ENCODE measurements at places on chromosomes 3 and 15.

DNA sequence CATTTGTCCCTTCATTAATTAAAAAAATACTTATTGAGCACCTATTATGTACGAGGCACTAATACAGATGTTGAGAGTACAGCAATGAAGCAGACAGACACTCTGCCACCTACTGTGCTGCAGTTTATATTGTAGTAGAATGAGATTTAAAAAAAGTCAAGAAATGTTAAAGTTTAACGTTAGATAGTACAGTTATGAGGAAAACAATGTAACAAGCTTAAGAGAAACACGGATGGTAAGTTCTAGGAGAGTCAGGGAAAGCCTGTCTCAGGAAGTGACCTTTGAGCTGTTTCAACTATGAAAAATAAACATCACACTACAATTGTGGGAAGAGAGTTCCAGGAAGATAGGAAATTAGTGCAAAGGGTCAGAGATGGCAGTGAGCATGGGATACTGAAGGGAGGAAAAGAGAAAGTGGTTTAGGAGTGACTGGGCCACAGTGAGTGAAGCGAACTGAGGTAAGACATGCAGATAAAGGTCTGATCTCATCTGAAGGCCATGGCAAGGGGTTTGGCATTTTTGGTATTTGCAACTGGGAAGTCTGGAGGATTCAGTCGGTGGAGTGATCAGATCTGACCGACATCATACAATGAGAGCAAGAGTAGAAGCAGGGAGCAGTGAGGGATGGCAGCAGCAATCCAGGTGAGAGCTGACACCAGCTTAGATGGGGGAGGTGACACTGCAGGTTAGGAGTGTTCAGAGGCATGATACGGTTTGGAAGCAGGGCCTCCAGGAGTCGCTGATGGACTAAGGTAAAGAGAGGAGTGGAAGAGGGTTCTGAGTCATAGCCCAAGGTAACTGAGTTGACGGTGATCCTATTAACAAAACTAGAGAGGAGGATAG is 28.5 kb downstream of the PLSCR4 start:
- DNase-seq, result no peak

DNA sequence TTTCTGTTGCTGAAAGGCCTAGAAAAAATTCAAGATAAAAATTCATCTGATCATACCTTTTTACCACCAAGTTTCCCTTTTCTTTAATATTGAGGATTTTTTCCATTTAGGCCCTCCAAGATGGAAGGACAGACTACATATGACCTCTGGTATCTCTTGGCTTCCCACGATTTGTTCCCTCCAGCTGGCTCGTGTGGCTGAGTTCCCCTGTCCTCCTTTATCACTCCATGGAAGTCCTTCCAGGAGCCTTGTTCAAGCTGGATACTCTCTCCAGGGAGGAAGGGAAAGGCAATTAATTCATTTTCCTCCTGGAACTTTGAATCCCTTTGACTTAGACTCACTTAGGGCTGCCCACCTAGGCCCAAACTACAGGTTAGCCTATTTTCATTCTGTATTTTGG is 110.6 kb downstream of the CFAP44 start:
- DNase-seq, result no peak

GRCh38 chr15:64691896-64692565 is 83.4 kb downstream of the RBPMS2 start:
- no peak for DNase-seq

- DNase-seq, result no peak
Observed at GRCh38 chr15:63968700-63969099, 77.6 kb downstream of the DAPK2 start.

DNA sequence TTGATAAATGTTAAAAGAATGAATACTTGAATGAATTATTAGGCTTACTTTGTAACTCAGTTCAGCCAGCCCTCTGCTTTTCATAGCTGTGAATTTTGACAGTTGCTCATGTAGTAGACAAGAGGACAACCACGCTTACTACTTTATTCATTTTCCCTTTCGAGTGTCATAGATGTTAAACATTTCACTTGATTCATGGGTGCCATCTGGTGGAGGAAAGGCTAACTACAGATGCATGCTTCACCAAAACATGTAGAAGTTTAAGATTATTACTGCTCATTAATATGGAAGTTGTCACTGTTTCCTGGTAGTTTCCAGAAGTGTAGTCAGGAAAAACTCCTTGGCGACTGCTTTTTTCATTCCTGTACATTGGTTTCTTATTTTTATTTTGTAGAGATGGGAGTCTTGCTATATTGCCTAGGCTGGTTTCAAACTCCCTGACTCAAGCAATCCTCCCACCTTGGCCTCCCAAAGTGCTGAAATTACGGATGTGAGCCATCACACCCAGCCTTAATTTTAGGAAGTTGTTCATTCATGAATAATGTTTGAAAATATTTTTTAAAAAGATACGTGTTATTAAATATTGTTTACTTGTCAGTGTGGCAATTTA is 163.2 kb downstream of the B3GALNT1 start:
- DNase-seq, result peak; percentile 85

DNA sequence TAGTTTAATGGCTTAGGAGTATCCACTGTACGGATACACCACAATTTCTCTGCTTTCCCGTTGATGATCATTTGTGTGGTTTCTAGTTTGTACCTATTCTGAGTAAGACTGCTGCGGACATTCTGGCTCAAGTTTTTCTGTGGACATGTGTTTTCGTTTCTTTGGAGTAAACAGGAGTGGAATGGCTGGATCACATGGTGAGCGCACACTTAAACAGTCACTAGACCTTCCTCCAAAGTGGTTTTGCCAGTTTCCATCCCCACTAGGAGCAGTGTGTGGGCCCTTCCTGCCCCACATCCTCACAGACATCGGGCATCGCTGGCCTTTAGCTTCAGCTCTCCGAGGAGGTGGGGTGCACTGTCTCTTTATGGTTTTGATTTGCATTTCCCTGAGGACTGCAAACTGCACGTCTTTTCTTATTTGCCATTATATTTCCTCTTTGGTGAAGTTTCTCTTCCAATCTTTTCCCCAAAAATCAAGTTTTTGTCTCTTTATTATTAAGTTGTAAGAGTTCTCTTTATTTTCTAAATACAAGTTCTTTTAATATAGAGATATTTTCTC is 94.1 kb downstream of the VGLL4 start:
- DNase-seq, result no peak

Data from stimulated activated CD8-positive, alpha-beta memory T cell treated with anti-CD3 and anti-CD28 coated beads, Interleukin-4, amount 100 ng/mL, for 48 hours (primary cell).